ENCODE measurements at places on chromosomes 13 and 19.

- peak; percentile 65 for DNase-seq
These were observed 64.2 kb upstream of the UQCRFS1 start for GRCh38 chr19:29277102-29277501.

DNA sequence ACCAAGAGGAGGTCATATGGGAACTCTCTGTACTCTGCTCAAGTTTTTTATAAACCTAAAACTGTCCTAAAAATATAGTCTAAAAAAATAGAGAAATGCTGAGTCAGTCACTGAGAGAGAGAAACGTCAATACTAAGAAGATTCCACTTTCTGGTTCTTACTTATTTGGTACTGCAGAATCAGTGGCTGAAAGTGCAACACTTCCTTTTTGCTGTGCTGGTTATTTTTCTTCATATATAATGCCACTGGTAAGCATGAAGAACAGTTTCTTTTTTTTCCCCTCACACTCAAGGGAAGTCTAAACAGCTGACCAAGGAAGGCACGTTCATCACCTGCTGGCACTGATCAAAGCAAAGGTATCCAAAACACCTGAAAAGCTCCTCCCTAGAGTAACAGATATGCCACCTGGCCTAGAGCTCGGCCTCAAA lies 44.3 kb upstream of the N4BP2L1 start:
- DNase-seq: no peak

DNA sequence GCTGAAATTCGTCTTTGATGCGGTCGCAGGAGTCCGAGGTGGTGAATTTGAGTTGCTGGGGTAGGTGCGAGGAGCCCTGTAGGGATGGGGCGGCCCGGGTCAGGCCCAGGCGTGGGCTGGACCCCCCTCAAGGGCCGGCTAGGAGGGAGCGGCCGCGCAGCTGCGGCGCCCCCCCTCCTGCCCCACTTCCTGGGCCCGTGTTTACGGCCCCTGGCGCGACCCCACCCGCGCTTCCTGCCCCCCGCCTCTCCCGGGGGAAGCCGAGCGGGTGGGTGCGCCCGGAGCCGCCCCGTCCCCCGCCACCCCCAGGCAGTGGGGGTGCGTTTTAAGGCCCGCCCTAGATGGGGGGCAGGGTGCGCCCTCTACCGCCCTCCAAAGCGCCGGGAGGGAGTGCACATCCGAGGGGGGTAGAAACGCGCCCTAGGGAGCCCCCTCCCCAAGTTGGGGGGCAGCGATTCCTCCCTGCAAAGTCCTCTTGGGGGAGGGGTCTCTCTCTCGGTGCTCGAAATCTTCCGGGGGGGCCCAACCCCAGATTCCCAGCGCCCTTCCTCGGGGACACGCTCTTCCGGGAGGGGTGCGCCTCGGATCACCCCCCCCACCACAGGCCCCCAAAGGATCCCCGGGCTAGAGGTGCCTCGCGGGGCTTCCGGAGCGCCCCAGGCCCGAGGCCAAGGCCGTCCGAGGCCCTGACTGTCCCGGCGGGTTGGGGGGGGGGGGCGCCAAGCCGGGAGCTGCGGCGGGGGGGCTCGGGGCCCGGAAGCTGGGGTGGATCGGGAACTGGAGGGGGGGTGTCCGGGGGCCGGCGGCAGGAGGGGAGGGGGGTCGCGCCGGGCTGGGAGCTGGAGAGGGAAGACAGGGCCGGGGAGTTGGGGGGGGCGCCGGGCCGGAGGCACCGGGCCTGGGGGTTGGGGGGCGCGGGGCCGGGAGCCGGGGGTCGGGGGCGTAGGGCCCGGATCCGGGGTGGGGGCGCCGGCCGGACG lies 823 bp downstream of the TLE5 start:
- DNase-seq: peak; percentile 86

DNA sequence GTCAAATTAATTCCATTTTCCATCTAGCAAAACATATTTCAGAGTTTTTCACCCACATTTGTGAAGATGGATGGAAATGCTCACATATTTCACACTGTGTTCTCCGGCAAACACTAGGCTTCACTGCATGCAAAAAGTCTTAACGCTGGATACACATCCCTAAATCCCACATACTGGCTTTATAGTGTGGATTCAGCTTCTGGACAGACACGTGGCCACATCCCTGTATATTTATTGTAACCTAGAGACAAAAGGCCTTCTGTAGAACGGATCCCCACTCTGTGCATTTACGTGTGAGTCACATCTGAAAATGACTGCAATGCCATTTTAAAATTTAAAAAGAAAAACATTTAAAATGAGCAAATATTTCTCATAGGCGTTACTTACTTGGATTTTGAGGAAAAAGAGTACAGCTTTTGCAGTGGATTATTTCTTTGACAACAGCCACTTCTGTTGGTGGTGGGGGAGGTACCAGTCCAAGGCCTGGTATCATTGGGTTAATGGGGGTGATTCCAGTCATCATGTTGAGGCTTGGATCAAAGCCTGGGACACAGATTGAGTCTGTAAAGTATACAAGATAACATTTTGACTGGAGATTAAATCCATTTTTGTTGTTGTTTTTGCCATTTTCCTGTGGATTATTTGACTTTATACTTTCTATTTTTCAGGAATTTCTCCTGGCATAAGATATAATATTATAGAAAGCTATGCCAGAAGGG lies 337.7 kb downstream of the DNAJC15 start:
- no peak for DNase-seq

GRCh38 chr13:46341112-46341711 lies 45.8 kb downstream of the RUBCNL start:
- DNase-seq: no peak

GRCh38 chr19:2246014-2246620 lies 3.0 kb upstream of the AMH start:
- DNase-seq: no peak

- DNase-seq: no peak
These were observed 184.8 kb downstream of the SHISA2 start for GRCh38 chr13:25867038-25867437.

DNA sequence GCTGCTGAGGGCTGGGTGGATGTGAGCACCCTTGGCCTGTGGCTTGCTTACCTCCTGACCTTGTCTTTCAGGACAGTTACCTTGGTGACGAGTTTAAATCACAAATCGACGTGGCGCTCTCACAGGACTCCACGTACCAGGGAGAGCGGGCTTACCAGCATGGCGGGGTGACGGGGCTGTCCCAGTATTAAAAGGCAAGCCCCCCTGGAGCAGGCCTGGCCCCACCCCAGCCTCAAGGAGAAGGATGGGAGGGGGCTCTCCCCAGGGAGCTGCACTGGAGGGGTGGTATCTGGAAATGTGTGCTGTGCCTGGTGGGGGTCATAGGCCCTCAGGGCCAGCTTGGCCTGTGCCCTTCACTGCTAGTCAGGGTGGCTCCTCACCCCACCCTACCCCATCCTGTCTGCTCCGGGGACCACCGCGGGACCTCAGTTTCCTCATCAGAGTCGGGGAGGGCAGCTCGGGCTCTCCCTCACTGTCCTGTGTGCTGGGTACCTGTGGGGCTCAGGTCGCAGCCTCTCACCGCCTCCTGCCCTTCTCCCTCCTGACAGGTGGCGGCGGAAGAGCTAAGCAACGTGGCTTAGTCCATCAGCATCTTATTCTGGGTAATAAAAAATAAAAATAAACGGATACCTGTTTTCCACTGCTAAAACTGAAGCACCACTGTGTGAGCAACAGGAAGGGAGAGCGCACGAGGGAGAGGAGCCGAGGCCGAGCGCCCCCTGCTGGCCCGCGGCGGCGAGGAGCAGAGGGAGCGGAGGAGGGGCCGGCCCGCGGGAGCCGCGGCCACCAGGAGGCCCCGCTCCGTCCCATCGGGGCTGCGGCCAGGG lies 29.8 kb downstream of the CERS1 start:
- peak; percentile 29 for DNase-seq

GRCh38 chr19:43623889-43624670 lies 4.7 kb upstream of the ZNF428 start:
- DNase-seq: peak; percentile 12

DNA sequence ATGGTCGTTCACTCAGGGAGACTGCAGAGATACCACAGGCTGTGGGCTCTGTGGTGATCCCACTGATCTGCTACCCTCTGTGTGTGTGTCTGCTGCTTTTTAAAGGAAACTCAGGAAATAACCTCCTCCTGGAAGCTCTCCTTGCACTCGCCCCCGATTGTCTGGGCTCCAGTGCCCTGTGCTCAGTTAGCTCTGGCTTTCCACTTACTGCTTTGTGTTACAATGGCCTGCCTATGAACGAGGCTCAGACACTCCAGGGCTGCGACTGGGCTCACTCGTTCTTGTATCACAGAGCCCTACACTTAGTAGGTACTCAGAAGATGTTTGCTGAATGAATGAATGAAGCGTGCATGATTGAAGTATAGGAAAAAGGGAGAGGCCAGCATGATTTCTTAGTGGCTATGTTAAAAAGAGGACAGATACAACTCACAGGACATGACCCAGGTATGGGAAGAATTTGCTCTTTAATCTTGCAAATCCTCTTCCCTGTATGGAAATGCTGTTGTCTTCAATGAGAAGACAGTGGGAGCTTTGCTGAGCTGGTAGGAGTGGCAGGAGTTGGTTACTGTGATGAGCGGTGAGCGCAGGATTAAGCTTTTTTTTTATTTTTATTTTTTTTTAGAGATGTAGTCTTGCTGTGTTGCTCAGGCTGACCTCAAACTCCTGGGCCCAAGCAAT lies 26.4 kb downstream of the B3GLCT start:
- DNase-seq: no peak

DNA sequence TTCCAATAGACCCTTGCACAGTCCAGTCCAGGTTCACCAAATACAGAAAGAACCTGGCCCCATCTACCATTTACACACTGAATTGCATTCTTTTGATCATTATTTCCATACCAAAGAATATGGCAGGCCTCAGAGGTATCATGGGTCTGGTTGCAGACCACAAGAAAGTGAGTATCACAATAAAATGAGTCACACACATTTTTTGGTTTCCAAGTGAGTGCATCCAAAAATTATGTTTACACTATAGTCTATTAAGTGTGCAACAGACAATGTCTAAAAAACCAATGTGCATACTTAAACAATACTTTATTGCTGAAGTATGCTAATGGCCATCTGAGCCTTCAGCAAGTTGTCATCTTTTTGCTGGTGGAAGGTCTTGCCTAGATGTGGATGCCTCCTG lies 105.3 kb downstream of the SPACA7 start:
- no peak for DNase-seq

DNA sequence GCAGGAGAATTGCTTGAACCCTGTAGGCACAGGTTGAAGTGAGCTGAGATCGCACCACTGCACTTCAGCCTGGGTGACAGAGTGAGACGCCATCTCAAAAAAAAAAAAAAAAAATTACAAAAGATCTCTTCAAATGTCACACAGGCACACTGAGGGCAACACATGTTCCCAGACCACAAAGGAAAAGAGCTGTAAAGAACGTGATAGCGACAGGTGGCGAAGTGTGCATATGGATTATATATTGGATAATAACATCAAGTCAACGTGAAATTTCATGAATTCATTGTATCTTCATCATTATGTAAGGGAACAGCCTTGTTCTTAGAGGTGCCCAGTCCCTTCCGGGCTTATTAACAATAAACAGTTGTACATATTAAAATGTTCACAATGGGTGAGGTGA lies 31.8 kb upstream of the DPP9 start:
- no peak for DNase-seq

GRCh38 chr19:19338082-19338481 lies 17.5 kb downstream of the MAU2 start:
- DNase-seq: no peak

DNA sequence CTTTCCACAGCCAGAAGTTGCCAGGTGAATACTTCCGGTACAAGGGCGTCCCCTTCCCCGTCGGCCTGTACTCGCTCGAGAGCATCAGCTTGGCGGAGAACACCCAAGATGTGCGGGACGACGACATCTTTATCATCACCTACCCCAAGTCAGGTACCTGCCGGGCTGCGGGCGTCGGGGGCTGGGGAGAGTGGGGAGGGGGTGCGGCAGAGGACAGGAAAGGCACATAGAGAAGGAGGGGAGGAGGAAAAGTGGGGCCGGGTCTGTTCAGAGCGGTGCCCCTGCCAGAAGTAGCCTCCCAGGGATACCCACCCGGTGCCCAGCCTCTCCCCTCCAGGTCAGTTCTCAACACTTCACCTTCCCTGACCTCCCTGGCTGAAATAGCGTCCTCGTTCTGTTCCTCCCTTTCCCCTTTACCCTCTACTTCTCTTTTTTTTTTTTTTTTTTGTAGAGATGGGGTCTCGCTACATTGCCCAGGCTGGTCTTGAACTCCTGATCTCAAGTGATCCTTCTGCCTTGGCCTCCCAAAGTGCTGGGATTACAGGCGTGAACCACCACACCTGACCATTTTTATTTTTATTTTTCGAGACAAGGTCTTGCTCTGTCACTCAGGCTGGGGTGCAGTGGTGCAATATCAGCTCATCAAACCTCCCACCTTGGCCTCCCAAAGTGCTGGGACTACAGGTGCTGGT lies 24.1 kb downstream of the SULT2B1 start:
- no peak for DNase-seq

GRCh38 chr19:54298357-54299125 lies 14.4 kb downstream of the LILRA5 start:
- DNase-seq: no peak

DNA sequence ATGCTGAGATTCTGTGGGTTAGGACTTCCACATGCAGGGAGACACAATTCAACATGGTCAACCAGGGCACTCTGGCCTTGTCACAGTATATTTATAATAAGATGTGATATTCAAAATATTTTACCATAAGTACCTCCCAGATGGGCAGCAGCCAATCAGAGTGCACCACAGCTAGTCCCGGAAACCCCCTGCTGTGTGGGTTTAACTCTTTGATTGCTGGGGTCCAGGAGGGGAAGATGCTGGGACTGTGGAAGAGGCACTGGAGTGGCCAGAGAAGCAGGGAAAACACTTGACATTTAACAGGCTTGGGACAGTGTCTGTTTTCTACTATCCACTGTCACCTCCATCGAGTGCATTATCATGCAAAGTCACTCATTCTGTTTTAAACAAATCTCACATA lies 99.0 kb downstream of the MBNL2 start:
- DNase-seq: no peak

- DNase-seq: peak; percentile 57
These were observed 6.1 kb downstream of the DHRS12 start for GRCh38 chr13:51797664-51798488.

- no peak for DNase-seq
These were observed 62.8 kb upstream of the DIAPH3 start for GRCh38 chr13:60226507-60226906.

- DNase-seq: no peak
These were observed 5.3 kb downstream of the DYRK1B start for GRCh38 chr19:39828654-39829032.

Data from DND-41 (cell line).